ENCODE measurements at places on chromosomes 13 and 19. TPM values are rescaled to one million over a fixed set of nuclear protein-coding genes. Genes with fewer than 3 reads are reported as not detected.
A peak's percentile ranks its signal among the peaks of the same experiment; 100 is the strongest.

- no peak for DNase-seq
Measured at GRCh38 chr19:53927739-53928138, 18.7 kb downstream of the CACNG7 start.

DNA sequence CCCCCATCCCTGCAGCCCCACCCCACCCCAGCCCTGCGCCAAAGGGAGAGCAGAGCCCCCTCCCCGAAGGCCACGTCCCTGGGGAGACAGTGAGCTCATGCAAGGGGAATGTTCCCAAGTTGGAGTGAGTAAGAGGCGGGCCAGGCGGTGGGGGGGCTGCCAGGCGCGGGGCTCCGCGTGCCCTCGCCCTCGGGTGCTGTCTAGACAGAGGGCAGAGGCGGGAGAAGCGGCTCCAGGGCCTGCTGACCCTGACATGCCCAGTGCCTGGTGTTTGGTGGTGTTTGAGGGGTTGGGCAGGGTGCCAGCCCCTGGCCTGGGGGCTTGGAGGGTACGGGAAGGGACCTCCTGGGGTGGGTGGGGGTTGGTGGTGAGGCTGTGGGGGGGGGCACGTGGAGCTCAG is 1.0 kb downstream of the FSTL3 start:
- DNase-seq: peak; percentile 94

DNA sequence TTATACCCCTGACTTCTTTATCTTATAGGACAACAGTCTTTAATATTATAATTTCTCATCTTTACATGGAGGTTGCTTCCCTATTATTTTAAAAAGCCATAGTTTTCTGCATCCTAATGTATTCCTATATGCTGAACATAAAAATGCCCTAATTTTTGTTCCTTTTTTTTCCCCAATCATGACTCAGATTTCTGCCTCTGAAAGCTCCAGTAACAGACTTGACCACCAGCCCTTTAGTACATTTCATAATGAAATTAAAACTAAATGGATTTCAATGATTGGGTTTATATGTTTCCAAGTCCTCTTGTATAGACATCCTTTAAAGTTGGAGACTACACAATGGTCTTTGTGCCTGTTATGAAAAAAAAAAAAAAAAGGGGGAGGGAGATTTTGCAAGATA is 712.5 kb downstream of the DIAPH3 start:
- no peak for DNase-seq

CFAP97D2 gene
- not detected for total RNA-seq

- no peak for DNase-seq
Measured at GRCh38 chr13:43397111-43397510, 373.7 kb downstream of the DNAJC15 start.

PLVAP gene
- 19.6 TPM for total RNA-seq

GRCh38 chr13:96179309-96179708 is 89.4 kb downstream of the HS6ST3 start:
- no peak for DNase-seq

- DNase-seq: no peak
Measured at GRCh38 chr19:31002518-31003244, 346.6 kb downstream of the TSHZ3 start.

- DNase-seq: no peak
Measured at GRCh38 chr13:90365130-90365529, 982.4 kb upstream of the MIR17HG start.

GRCh38 chr19:531753-532560 is at the start of gene CDC34:
Gene CDC34 (plus strand): TSS chr19:531760. CDS start chr19:531932, 172 bp downstream.
- DNase-seq: no peak

PSG7 gene
- not detected for total RNA-seq

- DNase-seq: no peak
Measured at GRCh38 chr13:75836441-75836840, 200.3 kb downstream of the LMO7 start.

DNA sequence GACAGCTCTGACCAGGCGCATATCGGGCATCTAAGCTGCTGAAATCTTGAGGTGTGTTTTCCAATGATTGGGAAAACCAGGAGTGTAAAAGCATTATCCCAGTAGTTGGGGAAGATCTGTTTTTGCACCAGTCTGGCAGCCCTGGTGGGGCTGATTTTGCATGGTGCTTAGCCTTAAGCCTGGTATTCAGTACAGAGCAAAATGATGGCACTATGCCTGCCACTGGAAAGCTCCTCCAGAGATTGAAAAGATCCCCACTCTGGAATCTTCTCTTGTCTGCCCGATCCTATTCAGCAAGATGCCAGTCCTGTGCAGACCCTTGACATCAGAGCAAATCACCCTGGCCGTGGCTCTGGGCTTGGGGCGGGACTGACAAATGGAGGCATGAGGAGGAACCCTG is 44.7 kb upstream of the SIAH3 start:
- DNase-seq: no peak

DNA sequence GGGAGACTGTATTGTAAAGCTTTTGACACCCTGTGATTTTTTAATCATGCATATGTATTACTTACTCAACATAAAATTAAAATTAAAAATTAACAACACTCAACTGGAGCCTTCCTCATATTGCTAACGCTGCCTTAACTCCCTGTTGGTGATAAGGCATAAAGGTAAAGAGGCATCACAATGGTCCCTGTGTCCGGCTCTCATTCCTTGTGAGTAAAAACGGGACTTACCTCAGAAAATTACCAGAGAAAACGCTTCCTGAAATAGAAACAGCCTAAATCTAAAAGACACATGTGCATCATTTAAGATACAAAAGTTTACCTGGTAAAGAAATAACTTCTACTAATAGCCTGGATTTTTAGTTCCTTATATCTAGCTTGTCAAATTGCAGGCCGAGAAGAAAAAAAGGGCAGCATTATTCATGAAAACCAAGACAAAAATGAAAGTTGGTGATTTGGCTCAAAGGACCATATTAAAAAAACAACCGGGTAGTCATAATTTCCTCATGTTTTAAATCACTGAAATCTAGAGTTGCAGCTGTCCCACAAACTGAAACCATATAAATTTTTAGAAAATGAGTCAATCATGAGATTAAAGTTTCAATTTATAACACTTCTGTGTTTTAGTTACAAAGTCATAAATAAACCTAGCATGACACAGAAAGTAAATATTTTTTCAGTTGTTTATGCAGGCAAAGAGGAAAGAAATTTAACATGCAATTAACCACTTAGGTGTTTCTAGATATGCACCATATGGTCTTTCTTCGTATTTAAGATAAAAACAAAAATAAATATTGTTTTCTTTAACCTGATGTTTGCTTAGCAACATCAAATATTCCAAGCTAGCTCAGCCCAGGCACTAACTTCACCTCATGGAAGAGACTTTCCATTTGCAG is 94.7 kb downstream of the MIPEP start:
- DNase-seq: no peak

DNA sequence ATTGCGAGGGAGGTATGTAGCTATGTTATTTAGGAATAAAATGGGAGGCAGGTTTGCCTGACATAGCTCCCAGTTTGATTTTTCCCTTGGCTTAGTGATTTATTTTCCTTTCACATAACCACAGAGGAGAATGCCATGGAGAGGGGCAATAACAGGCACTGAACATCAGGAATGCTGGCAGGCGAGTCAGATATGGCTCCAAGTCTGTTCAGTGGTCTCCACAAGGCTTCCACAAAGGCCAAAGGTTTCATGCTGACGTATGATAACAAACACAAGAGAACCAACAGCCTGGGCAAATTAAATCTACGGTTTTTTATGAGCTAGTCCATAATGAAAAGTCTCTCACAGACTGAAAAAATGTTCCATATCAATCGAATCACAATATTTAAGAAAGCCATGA is 66.7 kb downstream of the SUCLA2 start:
- no peak for DNase-seq

DNA sequence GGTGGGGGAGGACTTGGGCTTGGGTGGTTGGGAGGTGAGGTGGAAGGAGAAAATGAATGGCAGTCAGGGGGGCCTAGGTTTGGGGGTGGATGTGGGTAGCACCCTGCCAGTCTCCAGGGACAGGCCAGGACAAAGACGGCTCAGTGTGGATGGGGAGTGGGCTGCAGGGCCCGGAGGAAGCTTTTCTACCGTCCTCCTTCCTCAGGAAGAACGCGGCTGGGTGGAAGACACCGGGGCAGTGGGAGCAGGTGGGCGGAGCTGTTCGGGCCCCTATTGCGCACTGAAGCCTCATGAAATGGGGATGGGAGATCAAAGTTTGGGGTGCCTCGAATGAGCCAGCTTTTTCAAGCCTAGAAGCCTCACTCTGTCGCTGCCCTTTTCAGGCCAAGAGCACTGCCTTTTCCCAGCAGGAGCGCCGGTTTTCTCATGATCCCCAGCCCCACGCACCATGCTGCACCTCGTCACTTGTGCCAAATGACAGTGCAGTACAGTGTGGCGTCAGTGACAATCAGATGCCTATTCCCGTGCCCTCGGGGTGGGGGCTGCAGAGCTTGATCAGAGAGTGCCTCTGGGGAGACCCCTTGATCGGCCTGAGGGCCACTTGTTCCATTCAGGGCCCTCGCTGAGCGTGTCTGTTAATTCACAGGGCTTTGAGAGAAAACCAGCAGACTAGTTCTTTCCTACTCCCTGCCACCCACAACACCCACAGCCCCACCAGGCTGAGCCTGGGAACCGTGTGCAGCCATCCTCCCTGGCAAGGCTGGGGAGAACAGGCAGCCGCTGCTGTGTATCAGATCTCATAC is 1.5 kb downstream of the CALM3 start:
- DNase-seq: peak; percentile 62

SIGLEC8 gene
- total RNA-seq: not detected

GRCh38 chr19:54062643-54063042 is 1.1 kb downstream of the VSTM1 start:
- DNase-seq: peak; percentile 25

GRCh38 chr13:34361560-34361959 is 543.6 kb downstream of the RFC3 start:
- DNase-seq: no peak

GRCh38 chr19:1066748-1067340 is at the start of gene ARHGAP45:
Gene ARHGAP45 (plus strand): TSS chr19:1067167. CDS start chr19:1067406, 239 bp downstream.
- DNase-seq: no peak

- DNase-seq: no peak
Measured at GRCh38 chr19:10648360-10648759, 5.8 kb upstream of the ILF3 start.

- no peak for DNase-seq
Measured at GRCh38 chr19:42048992-42049391, 21.0 kb downstream of the GRIK5 start.

CACNG8 gene
- total RNA-seq: not detected

ETHE1 gene
- 51.3 TPM for total RNA-seq

ZNF790 gene
- 9.2 TPM for total RNA-seq

GRCh38 chr19:34560229-34560628 is 78.7 kb downstream of the WTIP start:
- DNase-seq: no peak

DNA sequence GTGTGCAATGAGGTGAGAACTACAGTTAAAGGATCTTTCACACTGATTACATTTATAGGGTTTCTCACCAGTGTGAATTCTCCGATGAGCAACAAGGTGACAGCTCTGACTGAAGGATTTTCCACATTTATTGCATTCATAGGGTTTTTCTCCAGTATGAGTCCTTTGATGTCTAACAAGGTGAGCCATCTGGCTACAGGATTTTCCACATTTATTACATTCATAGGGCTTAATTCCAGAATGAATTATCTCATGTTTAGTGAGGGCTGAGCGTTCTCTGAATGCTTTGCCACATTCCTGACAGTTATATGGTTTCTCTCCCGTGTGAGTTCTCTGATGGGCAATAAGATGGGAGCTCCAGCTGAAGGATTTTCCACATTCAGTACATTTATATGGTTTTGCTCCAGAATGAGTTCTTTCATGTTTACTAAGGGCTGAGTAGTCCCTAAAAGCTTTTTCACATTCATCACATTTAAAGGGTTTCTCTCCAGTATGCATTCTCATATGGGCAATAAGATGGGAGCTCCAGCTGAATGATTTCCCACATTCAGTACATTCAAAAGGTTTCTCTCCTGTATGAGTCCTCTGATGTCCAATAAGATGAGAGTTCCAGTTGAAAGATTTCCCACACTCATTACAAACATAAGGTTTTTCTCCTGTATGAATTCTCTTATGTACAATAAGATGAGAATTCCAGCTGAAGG is 4.4 kb upstream of the C19orf18 start:
- no peak for DNase-seq

DNA sequence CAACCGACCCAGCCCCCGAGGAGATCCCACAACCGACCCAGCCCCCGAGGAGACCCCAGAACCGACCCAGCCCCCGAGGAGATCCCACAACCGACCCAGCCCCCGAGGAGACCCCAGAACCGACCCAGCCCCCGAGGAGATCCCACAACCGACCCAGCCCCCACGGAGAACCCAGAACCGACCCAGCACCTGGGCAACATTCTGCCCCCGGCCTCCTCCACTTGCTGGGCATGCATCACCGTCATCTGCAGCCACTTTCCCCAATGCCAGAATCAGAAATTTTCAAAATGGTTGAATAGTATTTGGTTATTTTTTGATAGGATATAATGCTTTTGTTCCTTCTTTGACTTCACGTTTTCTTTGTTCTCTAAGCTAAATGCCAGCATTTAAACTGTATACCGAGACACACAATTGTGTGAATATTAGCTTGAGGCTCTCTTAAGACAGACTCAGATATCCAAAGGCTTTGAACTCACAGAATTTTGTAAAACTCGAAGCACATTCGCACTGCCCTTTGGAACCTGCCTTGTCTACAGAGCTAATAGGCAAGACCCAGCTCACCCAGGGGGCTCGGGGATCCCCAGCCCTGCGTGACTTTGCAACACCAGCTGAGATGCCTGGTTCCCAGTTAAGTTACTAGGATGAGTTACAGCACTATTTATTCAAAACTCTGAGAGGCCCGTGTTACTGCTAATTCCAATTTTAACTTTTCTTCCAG is 15.5 kb upstream of the RASA3 start:
- DNase-seq: no peak

- no peak for DNase-seq
Measured at GRCh38 chr13:44421853-44422525, 48.4 kb downstream of the SERP2 start.

GRCh38 chr19:58181902-58182576 is 822 bp upstream of the ZNF274 start:
- DNase-seq: no peak
